ENCODE measurements at places on chromosomes 11 and 22.

DNA sequence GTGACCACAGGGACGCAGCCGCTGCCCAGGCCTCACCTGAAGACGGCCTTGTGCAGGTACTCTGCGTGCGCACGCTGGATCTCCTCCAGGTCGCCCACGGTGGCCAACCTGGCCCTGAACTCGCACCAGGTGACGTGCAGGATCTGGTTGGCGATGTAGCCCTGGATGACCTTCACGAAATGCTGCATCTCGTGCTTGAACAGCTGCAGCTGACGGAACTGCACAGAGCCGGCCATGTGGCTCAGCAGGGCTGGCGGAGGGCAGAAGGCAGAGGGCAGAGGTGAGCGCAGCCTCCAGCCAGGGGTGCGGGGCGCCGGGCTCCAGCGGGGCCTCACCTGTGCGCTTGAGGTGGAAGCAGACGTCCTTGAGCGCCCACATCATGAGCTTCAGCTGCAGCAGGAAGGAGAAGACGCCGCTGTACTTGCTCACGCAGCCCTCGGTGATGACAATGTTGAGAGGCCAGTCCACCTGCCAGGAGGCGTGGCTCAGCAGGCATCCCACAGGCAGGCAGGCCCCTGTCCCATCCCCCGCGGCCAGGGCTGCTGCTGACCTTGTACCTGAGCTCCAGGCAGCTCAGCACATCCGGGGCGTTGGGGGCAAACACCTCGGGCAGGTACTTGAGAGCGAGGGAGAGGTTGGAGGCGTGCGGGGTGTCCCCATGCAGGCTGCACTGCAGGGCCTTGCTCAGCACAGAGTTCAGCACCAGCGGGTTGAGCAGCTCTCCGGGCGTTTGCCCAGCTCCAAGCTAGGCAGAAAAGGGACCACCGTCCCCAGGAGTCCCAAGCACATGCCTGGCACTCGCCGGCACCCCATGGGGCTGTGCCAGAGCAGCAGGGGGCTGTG, 17.6 kb downstream of the SELENOO start:
- no peak for DNase-seq

DNA sequence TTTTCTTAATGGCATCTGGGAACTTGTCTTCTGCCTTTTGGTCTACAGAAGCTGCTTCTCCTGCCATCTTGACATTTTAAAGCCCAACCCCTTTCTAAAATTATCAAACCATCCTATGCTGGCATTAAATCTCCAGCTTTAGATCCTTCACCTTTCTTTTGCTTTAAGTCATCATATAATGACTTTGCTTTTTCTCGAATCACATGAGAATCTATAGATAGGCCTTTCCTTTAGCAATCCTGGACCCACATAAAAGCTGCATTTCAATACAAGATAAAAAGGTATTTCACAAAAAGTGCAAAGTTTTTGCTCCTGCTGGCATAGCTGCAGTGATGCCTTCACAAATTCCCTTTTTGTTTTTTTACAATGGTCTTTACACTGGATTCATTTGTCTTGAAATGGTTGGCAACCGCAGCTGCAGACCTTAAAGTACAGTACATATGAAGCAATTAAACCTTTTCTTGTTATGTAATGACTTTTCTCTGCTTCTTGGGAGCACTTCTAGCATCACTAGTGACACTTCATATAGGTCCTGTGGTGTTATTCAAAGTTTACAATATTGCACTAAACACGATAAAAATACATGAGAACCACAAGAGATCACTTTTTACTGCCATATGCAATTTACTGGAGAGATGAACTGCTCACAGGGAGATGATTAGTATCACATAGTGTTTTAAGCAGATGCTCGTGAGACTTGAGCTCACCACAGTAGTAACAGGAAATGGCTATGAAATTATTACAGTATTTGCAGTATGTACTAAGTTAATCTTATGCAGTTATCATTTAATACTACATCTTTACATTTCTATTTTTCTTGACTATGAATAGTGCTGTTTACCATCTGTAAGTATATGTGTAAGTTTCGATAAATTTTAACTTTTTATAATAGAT, 41.6 kb downstream of the ACER3 start:
- DNase-seq = no peak

DNA sequence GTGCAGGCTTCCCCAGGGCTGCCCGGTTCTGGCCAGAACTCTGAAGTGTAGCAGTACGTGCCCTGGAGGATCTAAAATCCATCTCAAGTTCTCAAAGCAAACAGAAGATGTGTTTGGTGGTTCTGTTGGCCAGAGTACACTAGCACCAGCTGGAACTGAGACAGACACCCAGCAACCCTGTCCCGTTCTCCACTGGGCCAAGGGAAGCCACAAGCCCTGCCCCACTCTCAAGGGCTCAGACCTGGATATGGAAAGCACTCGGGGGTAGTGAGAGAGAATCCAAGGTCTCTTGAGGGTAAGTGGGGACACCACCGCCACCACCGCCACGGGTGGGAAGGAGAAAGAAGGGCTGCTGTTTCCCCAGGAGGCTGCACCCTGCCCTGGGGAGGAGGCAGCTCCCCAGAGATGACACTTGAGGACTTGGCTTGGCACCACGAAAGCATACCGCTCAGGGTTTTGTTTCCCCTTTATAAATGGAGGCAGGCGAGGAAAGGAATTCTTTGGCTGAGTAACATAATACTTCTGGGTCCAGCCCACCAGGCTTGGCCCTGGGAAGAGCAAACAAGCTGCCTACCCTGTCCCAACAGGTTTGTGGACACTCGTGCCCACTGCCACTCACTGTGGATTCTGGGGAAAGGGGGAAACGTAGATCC, 56.1 kb upstream of the POU2AF1 start:
- DNase-seq = no peak

DNA sequence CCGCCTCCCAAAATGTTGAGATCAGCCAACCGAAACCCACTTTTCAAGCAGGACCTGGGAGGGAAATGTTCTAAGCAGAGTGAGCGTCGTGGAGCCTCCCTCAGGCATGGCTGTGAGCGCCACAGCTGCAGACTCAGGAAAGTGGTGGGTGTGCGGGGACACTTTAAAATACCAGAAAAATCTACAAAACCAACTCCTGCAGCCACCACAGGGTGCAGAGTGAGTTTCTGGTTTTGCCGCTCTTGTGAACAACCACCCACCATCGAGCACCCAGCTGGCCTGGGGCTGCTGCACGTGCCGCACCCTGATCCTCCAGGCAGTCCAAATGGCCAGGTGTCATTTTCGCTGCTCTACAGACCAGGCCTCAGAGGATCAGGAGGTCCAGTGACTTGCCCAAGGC, 46.9 kb downstream of the CELSR1 start:
- no peak for DNase-seq

DNA sequence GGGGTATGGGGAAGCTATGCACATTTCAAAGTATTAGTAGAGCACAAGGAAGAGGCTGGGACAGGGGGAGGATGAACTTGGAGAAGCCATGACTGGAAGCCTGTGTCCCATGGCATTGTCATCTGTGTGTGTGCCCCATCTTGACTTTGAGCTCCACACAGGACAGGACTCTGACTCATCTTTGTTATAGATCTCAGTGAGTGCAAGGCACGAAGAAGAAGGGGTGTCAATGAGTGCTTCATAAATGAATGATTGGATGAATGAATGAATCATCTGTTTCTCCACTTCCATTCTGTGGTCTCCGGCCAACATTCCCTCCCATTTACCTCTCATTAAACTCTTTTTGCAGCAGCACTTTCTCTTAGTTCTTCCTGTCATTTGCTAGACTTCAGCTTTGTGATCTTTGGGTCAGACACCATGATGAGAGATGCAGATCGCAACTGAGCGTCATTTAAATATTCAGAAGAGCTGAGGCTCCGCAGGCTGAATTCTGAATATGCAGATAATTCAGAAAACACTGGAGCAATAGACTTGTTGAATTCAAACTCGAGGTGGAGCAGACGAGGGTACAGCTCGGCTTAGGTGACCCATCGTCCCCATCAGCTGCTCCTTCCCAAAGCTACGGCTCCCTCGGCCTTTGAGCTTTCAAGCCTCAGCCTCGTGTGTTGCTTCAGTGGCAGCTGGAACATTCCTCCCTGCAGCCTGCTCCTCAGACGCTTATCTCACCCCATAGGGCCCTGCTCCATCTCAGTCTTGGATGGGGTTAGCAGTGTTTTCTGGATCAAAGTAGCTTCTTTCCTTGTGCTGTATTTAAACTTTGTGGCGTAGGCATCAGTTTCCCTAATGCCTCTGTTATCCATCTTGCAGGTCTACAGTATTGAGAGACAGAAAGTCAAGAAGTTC, 30.8 kb downstream of the APOL3 start:
- DNase-seq = no peak

- no peak for DNase-seq
These were observed 408.3 kb upstream of the CADM1 start for GRCh38 chr11:115912484-115912945.

DNA sequence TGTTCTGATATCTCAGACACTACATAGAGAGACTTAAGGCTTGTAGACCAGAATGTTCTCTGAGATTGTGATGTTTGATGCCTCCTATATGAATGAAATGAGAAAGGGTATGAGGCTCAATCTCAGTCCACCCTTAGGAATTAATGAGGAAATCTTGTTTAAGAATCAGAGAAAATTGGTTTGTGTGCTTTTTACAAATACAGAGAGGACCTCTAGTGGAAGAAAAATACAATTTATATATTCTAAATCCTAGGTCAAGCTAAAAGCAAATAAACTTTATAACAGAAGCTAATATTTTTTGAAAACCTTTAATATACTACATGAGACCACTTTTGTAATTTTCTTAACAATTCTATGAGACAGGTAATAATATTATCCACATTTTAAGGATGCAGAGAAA, 5.0 kb upstream of the OR52H1 start:
- DNase-seq = no peak

- no peak for DNase-seq
These were observed 38.2 kb downstream of the BMAL1 start for GRCh38 chr11:13315517-13316432.

- DNase-seq = no peak
These were observed 6.0 kb upstream of the SCGB2A2 start for GRCh38 chr11:62264004-62264403.

DNA sequence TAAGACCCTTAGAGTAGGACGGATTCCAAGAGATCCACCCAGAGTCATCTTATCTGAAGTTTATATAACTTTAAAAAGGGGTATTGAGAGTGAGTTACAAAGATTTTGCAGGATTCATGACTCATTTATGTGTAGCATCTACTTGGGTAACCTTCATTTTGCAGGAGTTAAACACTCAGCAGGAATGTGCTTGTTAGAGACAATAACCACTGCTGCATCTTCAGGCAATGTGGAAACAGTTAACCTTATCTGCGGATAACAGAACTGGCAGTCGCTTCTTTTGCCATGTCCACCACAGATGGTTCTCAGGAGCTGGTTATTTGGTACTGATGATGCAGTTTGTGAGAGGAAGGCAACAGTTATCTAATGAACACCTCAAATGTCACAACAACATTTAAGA, 417.9 kb upstream of the DDI1 start:
- no peak for DNase-seq

DNA sequence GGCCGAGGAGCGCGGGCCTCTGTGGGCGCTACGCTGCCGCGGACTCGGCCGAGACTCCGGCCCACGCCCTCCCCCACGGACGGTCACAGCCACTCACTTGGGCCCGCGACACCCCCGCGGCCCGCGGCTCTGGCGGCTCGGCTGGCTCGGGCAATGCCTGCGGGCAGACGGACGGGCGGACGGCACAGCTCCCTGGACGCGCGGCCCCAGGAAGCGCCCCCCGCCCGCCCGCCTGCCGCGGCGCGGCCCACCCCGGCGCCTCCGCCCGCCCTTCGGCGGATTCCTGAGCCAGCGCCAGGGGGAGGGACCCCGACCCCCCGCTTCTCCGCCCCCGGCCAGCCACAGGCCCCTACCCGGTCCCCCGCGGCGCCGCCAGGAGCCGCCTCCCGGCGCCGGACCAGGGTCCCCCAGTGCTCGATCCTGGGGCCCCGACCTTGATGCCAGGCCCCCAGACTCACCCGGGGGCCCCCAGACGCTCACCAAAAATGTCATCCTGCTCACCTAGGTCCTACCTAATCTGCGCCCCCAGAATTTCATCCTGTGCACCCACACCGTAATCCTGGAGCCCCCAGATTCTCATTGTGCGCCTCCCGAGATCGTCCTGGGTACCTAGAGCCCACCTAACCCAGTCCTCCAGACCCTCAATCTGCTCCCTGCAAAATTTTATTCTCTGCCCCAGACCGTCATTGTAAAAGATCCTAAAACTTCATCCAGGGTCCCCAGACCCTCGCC, at the start of gene EFEMP2:
Gene EFEMP2, minus strand, starts transcription at position 215 of the 732 bp plus-strand sequence. CDS start 446 bp downstream, outside the sequence.
- DNase-seq = no peak

GRCh38 chr11:32262367-32262766, 171.5 kb downstream of the RCN1 start:
- DNase-seq = no peak

DNA sequence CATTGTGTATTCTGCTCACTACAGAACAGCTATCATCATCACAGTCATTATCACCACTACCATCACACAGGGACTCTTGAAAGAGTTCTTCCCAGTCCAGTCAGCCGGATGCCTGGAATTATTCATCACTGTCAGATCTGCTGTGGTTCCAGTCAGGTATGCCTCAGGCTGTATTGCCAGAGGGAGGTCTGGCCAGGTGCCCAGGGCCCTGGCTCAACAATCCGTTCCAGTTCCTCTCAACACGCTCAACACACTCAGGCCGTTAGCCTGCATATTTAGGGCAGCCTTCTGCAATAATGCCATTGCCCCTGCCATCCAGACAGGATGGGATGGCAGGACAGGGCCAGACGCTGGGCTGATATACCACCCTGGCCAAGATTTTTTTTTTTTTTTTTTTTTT, 28.6 kb upstream of the RASL10A start:
- no peak for DNase-seq

GRCh38 chr11:127108838-127109237, 108.3 kb upstream of the KIRREL3 start:
- DNase-seq = no peak

DNA sequence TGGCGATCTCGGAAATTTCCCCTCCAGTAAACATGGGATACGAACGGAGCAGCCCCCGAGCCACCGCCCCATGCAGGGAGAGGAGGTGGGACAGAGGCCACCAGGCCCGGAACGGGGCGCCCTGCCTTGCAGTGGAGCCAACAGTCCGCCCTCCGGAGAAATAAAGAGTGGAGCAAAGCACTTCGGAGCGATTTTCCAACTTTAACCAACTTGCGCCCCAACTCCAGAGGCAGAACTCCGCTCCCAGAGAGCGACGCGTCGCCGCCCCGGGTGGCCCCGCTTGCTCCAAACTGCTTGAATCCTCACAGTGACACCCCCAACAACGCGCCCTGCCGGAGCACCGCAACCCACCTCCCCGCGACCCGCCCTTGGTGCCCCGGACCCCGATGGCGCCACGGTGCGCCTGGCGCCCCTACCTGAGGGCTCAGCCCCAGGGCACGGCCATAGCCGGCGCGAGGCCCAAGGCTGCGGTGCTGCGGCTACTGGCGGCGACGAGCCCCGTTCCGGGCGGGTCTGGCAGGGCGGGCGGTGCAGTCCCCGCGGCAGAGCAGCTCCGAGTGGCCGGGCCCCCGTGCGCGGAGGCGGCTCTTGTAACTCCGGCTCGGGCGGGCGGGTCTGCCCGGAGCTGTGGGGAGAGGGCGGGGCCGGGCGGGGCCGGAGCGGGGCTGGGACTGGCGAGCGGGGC, at the start of gene AHNAK:
Gene AHNAK, minus strand, starts transcription at position 563 of the 685 bp plus-strand sequence. CDS start 10,708 bp downstream, outside the sequence.
- peak; percentile 63 for DNase-seq

DNA sequence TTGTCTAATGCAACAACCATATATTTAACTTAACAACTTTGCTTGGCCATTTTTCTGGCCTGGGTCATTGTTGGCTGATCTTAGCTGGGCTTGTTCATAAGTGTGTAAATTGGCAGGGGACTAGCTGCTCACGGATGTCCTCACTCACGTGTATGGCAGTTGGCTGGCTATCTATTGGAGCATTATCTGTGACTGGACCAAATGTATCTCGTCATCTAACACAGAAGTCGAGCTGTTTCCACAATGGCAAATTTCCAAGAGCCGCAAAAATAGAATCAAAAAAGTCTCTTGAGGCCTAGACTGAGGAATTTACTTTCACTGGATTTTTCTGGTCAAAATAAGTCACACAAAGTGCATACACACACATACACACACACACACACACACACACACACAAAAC, 893.3 kb downstream of the FAM181B start:
- DNase-seq = no peak

Data from KBM-7 (cell line).